ENCODE measurements at places on chromosomes 4 and X.

- no peak for DNase-seq
These were observed 10.2 kb upstream of the CYTL1 start for GRCh38 chr4:5029447-5029846.

GRCh38 chr4:173505924-173506518 is 24.0 kb downstream of the HAND2 start:
- DNase-seq: no peak

DNA sequence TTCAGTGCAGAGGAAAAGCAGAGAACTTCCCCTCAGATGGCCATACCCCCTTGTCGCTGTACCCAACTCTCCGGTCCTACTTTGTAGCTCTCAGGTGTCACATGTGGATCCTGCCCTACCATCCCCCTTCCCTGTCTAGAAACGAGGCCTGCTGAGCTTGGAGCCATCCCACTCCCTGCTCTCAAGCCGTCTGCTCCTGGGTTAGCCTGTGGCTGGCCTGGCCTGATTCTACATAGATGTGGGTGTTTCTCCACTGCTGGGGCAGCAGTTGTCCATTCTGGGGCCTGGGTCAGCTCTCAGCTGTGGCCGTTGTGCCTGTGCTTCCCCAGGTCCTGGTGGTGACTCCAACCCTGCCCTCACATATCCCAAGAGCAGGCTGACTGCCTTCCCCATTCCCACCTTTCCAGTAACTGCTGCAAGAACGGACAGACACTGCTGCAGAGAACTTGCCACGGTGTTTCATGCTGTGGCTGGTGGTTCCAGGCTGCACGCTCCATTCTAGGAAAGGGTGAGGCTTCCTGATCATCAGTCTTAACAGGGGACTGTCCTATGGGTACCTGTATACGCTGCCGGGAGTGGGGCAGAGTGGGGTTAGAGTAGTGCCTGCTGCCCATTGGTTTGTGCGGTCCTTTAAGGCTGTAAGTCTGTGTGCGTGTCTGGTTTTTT is 3.6 kb downstream of the IL9R start:
- no peak for DNase-seq

- DNase-seq: peak; percentile 52
These were observed 1.3 kb downstream of the NOP14 start for GRCh38 chr4:2961811-2962441.

- DNase-seq: no peak
These were observed 90.4 kb upstream of the RASGEF1B start for GRCh38 chr4:81562093-81562492.

DNA sequence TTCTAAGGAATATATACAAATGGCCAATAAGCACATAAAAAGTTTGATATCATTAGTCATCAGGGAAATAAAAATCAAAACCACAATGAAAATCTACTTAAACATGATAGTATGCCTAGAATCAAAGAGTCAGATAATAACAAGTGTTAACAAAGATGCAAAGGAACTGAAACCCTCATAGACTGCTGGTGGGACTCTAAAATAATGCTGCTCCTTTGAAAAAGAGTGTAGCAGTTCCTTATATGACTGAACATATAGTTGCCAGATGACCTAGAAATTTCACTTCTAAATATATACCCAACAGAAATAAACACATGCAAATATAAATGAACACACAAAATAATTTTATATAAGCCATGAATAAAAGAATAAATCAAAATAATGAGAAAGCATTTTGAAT is 205.1 kb upstream of the CTSO start:
- no peak for DNase-seq

DNA sequence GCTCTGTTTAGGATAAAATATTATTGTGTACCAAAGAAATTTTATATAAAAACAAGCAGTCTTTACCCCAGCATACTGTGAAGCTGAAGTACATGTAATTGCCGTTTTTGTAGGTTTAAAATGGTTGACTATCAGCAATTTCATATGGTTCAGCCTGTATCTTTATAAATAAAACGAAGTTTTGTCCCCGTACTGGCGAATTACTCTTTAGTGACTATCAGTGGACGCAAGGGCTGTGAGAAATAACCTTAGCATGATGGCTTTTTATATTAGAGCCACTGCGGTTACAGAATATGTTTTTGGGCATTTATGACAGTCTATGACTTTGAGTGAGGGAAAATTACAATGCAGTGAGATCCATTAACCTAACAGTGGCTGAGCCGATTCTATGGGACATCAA is 1.2 kb downstream of the GPM6B start:
- DNase-seq: no peak

- no peak for DNase-seq
These were observed 88.6 kb downstream of the NR3C2 start for GRCh38 chr4:148353571-148353970.

GRCh38 chrX:150074175-150074574 is 135.9 kb upstream of the EOLA2 start:
- no peak for DNase-seq

DNA sequence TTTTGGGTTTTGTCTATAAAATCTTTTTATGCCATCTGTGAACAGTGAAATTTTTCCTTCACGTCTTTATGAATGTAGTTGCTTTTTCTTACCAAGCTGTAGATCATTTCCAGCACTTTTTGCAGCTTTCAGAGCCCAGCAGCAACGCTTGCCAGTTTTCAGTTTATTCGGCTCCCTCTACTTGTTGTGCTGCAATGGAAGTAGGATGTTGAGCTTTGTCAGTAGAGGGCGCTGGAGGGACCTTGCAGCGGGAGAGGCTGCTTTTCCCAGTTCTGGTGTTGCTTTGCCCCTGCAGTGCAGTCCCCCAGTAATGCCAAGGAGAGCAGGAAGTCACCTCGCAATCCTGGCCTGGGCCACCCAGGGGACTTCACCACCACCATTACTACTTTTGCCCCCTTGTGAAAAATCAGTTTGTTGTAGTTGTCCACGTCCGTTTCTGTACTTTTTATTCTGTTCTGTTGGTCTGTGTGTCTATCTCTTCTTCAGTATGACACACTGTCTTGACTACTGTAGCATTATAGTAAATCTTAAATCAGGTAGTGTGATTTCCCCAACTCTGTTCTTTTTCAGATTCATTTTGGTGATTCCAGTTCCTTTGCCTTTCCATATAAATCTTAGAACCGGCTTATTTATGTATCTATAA is 21.8 kb downstream of the CMC4 start:
- DNase-seq: no peak

GRCh38 chrX:23008431-23009099 is 8.8 kb downstream of the DDX53 start:
- no peak for DNase-seq

- no peak for DNase-seq
These were observed 199.9 kb upstream of the ATP6AP2 start for GRCh38 chrX:40380655-40381488.

DNA sequence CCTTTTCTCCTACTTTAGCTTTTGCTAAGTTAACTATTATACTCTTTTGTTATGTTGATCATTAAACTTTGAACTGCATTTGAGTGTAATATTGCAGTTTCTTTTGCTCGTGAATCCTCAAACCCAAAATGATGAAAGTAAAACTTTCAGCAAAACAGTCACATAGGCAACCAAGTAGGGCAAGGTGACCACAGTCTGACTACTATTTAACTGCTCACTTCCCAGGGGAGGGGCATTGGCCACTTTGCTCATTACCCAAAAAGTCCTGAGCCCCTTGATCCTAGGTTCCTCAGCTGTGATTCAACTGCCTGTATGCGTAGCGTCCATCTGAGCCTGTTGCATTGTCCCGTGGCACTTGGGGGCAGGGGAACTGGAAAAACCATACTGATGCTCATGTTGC is 17.0 kb downstream of the RBMX2 start:
- no peak for DNase-seq

GRCh38 chrX:74705269-74705668 is 90.8 kb upstream of the RLIM start:
- DNase-seq: no peak

DNA sequence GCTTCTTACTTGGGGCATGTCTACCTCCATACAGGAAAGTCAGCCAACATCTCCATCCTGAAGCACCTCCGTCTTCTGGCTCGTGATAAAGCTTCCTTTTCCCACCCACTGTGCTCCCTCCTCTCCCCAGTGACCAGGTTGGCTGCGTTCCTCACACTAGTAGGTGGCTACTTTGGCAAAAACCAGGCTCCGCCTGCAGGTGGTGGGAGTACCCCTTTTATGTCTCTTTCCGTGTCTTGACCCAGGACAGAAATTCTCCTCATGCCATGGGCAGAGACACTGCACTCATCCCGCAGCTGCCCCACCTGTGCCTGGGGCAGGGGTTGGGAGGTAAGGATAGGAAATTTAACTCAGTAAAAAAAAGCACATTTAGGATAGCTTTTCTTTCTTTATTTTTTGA is 50.9 kb downstream of the ENPP6 start:
- no peak for DNase-seq

DNA sequence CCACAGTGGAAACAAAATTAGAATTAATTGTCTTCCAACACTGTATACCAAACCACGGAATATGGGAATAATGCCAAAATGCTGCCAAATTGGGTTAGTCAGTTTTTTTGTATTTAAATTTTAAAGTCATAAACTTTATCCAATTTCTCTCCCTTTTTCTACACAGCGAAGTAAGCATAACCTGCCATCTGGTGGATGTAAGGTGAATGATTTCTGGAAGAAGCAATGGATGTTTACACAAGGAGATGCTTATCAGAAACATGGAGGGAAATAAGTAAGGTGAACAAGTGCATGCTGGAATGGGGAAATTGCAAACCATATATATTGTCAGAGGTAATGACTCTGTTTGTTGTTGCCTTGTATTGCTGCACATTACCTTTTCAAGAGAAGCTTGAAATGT is 691.9 kb downstream of the TECRL start:
- no peak for DNase-seq

- DNase-seq: no peak
These were observed 375.6 kb downstream of the PDGFC start for GRCh38 chr4:156596026-156596425.

DNA sequence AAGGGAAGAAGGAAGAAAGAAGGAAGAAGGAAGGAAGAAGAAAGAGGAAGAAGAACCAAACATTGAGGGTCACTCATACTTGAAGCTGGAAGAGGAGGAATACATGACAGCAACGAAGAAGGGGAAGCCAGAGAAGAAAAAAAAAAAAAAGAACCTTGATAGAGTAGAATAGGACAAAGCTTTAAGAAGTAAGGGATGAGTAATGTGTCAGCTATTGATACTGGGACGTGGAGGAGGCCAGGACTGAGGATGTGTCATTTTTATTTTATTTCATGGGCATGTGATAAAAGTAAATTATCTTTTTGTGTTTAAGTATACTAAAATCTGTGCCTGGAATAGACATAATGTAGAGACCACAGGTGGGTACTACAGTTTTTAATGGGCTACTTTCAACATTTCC is 6.4 kb downstream of the EDA2R start:
- no peak for DNase-seq

DNA sequence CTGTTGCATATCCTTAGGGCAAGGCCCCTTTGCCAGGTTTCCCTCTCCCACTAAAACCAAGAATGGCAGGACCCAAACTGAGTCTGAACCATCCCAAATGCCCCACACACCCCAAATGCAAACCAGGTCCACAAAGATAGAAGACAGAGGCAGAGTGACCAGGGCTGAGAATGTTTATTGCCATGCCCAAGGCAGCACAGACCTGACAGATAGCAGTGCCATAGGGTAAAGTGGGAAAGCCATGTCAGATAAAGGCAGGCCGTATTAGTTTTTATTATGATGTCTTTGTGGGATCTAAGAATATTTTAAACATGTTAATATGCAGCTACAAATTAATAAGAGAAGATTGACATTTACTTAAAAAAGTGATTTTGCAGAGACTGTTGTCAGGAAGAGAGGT is 29.6 kb upstream of the MND1 start:
- no peak for DNase-seq

GRCh38 chr4:188275686-188276085 is 136.4 kb downstream of the TRIML1 start:
- no peak for DNase-seq

DNA sequence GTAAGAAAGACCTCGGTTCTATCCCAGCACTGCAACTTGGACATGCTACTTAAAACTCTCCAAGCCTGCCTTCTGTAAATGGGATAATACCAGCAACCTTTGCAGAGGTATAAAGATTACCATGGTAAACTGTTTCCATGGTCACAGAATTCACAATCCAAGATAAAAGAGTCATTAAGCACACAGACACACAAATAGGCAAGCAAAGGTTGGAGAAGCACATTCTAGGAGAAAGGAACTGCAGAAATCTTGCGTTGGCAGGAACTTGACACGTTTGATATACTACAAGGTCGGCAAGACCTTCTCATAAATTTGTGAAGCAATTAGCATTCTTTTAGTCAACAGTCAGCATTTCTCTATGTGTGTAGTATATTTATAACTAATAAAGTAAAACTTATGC is 12.3 kb upstream of the CHRNA9 start:
- no peak for DNase-seq

- no peak for DNase-seq
These were observed 21.4 kb downstream of the GRSF1 start for GRCh38 chr4:70818173-70818855.

DNA sequence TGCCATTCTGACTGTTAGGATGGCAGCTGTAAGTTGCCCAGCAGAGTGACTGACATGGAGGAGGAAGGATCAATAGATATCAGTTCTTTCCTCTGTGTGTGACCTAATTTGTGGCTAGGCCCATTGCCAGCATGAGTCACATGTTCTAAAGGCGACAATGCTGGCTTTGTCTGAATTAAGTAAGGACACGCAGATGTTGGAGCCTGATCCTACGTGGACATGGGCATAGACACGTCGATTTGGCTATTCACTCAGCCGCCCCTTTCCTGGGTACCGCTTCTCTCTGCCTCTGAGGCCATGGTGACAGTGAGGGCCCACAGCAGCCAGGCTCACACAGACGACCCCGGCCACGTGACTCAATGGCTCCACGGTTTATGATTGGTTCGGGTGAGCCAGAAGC is 16.3 kb downstream of the PROM1 start:
- no peak for DNase-seq

DNA sequence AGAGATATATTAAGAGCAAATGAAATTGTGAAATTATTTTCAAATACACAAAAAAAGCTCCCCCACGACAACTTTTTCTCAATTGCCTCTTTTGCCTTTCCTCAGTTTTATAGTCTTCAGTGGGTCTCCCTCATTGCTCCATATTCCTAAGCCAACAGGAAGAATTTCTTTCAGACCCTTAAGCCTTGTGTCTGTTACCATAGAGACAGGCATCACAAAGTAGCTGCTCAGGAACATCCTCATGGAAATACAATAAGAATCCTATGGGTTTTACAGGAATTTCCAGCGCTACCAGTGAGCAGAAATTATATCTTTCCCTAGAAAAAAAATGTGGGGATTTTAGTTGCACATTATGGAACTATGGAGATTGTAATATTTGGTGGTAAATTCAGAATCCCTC is 121.9 kb upstream of the DMD start:
- DNase-seq: no peak

GRCh38 chr4:104966349-104967033 is 180.2 kb upstream of the TET2 start:
- DNase-seq: no peak
